Stimulated activated CD4-positive, alpha-beta T cell treated with anti-CD3 and anti-CD28 coated beads, TNF-alpha, amount 100 ng/mL, for 1 hour (primary cell): ENCODE measurements at places on chromosomes 11 and 22.

DNA sequence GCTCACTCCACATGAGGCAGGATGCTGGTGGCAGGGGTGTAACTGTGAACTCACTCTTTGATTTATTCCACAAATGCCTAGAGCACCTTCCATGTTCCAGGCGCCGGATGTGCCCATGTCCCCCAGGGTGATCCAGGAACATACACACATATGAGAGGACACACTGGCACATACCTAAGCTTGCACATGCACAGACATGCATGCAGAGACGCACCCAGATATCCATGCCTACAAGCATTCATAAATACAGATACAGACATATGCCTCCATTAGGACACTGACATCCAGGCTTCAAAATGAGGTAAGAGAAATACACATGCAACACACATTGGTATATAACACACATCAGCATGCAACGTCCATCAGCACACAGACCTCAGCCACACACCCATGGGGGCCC, 4.5 kb downstream of the OSM start:
- DNase-seq = no peak

GRCh38 chr11:60919320-60919719, 4.9 kb upstream of the TMEM132A start:
- no peak for DNase-seq

DNA sequence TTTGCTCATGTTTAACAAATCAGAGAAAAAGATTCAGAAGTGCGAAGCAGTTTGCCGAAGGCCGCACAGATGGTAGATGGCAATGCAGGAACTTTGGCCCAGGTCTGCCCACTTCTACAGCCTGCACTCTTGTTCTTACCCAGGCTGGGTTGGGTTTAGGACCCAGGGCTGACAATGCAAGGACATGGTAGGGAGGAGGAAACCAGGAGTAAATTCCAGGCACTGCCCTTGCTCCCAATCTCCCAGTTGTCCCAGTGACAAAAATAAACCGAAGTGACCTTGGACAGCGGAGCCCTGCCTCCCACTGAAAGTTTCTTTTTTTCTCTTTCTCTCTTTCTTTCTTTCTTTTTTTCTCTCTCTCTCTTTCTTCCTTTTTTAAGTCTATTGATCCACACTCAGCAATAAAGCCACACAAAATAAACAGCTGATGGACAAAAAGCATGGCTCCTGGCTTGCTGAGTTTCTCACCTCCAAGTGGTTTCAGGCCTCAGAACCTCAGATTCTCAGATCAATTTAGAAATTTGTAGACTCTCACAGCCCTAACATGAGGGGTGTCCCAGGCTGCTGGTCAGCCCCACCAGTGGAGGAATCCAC, 33.5 kb upstream of the FCHSD2 start:
- DNase-seq = no peak

DNA sequence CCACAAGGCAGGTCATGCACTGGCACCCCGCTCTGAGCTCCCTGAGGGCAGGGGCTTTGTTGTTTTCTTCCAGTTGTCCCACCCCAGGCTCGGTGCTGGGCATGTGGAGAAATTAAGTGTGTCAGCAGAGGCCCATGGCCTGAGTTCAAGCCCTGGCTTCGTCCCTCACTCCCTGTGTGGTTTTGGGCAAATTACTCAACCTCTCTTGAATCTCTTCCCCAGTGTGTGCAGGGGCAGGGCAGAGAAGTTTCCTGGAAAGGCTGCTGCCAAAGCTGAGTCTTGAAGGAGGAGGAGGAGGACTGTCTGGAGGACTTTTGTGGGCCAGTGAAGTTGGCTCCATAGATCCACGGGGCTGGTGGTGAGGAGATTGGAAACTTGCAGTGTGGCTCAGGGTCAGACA, 138.1 kb upstream of the E2F8 start:
- no peak for DNase-seq

DNA sequence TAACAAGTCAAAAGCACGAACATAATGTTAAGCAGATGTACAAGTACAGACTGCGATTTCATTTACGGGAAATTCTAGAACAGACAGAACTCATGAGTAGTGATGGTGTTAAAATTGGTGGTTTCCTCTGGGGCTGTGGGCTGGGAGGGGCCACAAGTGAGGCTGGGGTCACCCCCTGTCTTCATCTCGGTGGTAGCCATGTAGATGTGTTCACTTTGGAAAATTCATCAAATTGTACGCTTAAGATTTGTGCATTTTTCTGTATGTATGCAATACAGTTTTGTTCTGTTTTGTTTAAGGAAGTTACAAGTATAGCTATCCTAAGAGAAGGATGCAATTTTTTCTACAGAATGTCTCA, 504 bp upstream of the ASCC2 start:
- DNase-seq = no peak

GRCh38 chr11:78350091-78350645, 67.5 kb downstream of the GAB2 start:
- no peak for DNase-seq

GRCh38 chr11:113249491-113249763, 65.0 kb upstream of the TTC12 start:
- DNase-seq = no peak

- no peak for DNase-seq
Measured at GRCh38 chr11:124643605-124644425, 21.2 kb downstream of the TBRG1 start.

DNA sequence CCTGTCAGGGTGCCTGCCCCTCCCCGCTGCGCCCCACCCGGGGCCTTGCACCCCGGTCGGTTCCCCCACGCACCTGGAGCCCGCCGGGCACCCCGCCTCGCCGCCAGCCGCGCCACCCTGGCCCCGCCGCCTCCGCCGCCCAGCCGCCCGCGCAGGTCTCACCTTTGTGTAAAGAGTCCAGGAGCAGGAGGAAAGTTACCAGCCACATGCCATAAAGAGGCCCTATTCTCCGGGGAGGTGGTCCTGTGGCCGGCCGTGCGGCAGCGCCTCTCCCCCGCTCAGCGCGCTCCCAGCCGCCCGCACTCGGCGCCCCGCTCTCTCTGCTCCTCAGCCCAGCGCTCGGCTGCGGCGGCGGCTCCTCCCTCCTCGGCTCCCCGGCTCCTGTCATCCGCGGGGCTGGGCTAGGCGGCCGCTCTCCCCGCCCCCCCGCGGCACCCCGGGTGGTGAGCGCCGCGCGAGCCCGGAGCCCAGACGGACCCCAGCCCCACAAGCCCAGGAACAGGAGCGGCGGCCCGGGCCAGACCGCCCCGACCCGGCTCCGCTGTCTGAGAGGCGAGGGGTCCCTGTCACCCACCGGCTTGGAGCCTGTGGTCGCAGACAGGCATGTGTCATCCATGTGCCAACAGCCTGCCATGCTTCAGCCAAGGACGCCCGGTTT, at the start of gene DSCAML1:
DSCAML1 (minus strand) TSS at position 345 of the 658 bp plus-strand sequence; CDS start at position 208, 137 bp downstream.
- no peak for DNase-seq

DNA sequence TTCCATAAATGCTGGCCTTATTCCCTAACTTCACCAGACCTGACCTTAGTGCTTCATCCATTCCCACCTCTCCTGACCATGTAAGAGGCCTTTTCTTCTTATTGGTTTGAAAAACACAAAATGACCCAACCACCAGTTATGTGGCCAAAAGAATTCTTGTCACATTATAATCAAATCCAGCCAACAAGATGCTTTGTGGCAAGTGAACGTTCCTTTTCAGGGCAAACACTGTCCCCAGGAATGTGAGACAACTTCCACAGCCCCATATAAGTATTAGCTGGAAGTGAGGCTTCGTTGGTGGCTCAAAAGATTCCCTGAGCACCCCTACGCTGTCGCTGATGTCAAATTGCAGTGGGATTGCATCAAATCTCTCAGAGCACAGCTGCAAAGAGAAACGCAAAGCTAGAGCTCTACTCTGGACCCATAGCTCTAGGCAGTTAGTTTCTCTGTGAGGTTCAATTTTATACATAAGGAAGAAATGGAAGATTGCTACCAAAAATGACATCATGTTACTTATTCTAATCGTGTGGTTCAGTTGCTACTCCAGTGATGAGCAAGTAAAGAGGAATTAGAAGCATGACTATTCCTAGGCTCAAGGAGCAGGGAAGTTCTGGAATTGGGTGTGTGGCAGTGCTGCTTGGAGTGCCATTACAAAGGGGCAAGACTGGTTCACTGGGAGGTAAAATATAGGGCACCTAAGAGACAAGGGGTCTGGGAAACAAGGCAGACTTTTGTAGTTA, 26.1 kb downstream of the GLYATL1 start:
- no peak for DNase-seq

DNA sequence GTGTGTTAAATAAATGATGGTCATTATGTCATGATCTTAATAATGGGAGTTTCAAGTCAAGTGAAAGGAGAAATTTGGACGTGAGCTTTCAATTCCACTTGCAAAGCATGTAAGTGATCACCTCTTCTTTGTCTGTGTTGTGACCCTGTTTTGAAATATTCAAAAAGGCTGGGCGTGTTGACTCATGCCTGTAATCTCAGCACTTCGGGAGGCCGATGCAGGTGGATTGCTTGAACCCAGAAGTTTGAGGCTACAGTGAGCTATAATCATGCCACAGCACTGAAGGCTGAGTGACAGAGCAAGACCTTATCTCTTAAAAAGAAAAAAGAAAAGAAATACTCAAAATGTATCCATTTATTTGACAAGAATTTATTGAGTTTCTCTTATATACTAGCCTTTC, 32.9 kb upstream of the EED start:
- no peak for DNase-seq

DNA sequence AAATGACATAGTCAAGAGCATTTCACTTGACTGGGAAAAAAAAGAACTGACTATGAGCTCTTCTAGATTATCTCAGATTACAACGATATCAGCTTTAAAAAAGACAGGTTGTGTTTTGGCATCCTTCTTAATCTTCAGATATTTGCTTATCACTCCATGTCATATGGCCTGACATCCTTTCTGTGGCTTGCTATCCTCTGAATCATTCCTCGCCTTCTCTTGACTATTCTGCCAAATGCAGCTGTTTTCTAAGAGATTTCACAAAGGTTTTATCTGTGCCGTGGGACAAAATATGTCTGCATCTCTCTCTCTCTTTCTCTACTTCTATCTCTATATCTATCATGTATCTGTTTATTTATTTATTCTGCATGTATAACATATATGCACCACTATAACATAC, 746.1 kb downstream of the CNTN5 start:
- no peak for DNase-seq

- DNase-seq = no peak
Measured at GRCh38 chr11:120244476-120245365, 4.8 kb downstream of the POU2F3 start.

DNA sequence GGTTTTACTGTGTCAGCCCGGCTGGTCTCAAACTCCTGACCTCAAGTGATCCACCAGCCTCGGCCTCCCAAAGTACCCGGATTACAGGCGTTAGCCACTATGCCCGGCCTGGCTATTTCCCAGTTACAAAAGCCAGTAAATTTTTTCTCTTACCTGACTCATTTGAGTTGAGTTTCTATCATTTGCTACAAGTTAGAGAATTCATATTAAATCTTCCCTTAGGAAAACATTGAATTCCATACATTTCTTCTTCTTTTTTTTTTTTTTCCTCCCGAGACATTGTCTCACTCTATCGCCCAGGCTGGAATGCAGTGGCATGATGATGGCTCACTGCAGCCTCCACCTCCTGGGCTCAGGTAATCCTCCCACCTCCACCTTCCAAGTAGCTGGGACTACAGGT, 26.0 kb downstream of the CHEK2 start:
- DNase-seq = no peak

DNA sequence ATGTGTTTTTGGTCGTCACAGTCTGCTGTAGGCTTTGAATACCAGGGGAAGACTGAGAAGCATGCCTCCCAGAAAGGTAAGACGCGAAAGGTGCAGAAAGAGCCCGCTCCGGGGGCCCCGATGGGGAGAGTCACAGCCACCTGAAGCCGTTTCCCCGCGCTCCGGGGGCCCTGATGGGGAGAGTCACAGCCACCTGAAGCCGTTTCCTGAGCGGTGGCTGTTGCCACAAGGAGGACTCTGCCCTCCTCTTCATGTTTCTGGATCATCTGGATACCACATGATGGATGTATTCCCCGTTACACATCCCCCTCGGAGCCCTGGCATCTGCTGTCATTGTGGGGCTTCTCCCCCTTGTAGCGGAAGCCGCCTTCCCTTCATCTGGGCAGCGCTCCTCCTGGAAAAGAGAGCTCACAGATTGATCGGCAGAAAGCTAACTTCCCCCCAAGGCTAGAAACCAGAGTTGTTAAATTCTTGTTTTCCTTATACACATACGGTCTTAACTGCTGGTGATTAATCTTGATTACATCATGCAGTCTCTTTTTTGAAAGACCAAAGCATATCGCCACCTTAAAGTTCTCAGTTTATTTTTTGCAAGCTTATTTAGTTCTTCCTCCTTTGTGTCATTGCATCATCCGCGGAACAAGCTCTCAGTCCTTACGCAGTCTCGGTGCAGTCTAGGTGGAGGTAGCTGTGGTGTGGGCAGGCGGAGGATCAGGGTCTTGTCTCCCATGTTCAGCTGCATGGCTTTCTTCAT, 17.5 kb downstream of the CTTN start:
- no peak for DNase-seq

- peak; percentile 40 for DNase-seq
Measured at GRCh38 chr22:49724893-49725489, 102.7 kb downstream of the BRD1 start.

GRCh38 chr11:60357771-60358170, 20.6 kb upstream of the MS4A7 start:
- DNase-seq = no peak

GRCh38 chr11:43784866-43785265, 95.8 kb upstream of the ALKBH3 start:
- DNase-seq = no peak

DNA sequence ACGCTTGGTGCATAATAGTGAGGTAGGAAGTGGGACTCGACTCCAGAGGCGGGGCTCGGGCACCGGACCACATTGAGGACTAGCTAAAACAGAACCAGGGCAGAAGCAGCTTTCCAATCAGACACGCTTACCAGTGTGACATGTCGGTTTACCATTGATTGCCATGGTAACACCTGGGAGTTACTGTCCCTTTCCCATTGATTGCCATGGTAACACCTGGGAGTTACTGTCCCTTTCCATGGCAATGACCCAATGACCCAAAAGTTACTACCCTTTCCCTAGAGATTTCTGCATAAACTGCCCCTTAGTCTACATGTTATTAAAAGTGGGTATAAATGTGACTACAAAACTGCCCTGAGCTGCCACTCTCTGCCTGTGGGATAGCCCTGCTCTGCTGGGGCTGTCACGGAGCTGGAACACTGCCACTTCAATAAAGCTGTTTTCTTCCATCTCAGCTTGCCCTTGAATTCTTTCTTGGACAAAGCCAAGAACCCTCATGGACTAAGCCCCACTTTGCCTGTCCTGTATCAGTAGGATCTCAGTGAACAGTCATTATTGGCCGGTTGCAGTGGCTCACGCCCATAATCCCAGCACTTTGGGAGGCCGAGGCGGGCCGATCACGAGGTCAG, 77.4 kb upstream of the CRYBB3 start:
- DNase-seq = no peak

- DNase-seq = no peak
Measured at GRCh38 chr22:18994701-18995326, 58.7 kb upstream of the PRODH start.

DNA sequence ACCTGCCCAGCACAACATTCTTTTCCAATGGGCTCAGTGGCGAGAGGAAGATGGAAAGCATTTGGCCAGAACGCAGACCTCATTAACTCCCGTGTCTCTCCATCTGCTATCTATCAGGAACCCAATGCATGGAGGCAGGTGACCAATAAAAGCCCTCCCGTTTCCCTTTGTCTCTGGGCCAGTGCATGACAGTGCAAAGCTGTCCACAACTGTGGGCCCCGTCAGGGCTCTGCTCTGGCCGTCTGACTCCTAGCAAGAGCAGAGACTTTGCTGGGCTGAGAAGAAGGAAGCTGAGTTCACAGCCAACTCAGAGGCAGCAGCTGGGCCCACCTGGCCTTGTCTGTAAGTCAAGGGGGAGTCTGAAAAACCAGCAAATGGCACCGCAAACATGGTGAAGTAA, 177.8 kb downstream of the TENM4 start:
- DNase-seq = no peak

- DNase-seq = no peak
Measured at GRCh38 chr22:48376936-48377712, 1450.5 kb downstream of the BRD1 start.
